ENCODE measurements at places on chromosomes 13 and 19. TPM values are rescaled to one million over a fixed set of nuclear protein-coding genes. Genes with fewer than 3 reads are reported as not detected.

- H3K4me3 ChIP-seq, result no peak overlapping the region
- H3K27ac ChIP-seq, result no peak overlapping the region
These were observed 1.9 kb downstream of the SCEL start for GRCh38 chr13:77537289-77537919.

The HTR2A gene
- polyA plus RNA-seq, result not detected

The PNMA8C gene
- polyA plus RNA-seq, result not detected

GRCh38 chr13:50460358-50460757, 383.1 kb downstream of the DLEU7 start:
- no peaks in the 10 kb centered on the region for H3K36me3 ChIP-seq
- H3K27me3 ChIP-seq, result no peaks in the 10 kb centered on the region
- no peaks in the 10 kb centered on the region for H3K4me1 ChIP-seq
- H3K4me3 ChIP-seq, result no peak overlapping the region

DNA sequence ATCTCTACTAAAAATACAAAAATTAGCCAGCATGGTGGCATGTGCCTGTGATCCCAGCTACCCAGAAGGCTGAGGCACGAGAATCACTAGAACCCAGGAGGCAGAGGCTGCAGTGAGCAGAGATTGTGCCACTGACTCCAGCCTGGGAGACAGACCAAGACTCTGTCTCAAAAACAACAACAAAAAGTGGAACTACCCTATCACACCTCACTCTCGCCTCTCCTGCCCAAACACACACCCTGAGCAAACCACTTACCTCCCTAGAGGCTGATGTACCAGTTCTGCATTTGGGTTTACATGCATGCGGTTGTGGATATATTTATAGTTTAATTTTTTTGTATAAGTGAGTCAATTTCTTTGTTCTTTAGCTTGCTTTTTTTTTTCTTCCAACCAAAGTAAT, 7.7 kb upstream of the PTOV1 start:
- no peaks in the 10 kb centered on the region for H3K27me3 ChIP-seq
- DNase-seq, result no peak
- peaks cover 4% of the 10 kb centered on the region for H3K36me3 ChIP-seq

The OLFM4 gene
- polyA plus RNA-seq, result not detected

The FLT3LG gene
- 0.80 TPM for polyA plus RNA-seq

The ZNF234 gene
- polyA plus RNA-seq, result 4.4 TPM

DNA sequence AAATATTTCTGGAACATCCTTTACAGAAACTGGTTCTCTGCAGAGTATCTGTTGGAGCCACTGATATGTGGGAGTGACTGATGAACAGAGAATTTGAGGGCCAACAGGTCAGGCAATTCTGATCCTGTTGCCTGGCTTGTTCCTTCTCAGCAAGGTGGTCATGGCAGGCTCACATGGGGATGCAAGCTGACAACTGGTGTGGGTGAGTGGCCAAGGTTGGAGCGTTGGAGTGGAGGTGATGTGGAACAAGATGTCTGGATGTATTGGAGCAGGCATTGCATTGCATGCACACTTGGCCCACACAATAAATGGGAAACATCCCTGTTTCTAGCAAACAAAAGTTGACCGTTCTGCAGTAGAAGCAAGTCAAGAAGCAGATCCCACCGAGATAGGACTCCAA, 380.7 kb downstream of the ZNF536 start:
- DNase-seq, result no peak
- H3K36me3 ChIP-seq, result no peaks in the 10 kb centered on the region
- H3K4me1 ChIP-seq, result no peaks in the 10 kb centered on the region
- H3K27ac ChIP-seq, result no peak overlapping the region
- no peaks in the 10 kb centered on the region for H3K27me3 ChIP-seq

DNA sequence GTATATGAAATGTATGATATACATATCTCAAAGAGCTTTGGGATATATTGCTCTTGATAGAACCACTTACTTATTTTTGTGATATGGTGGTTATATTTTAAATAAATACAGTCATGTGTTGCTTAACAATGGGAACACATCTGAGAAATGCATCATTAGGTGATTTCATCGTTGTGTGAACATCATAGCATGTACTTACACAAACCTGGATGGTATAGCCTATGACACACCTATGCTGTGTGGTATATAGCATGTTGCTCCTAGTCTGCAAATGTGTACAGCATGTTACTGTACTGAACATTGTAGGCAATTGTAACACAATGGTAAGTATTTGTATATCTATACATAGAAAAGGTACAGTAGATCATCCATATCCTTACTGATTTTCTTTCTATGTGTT, 7.7 kb downstream of the RB1 start:
- no peaks in the 10 kb centered on the region for H3K27me3 ChIP-seq
- no peak for DNase-seq
- peaks cover 2% of the 10 kb centered on the region for H3K4me1 ChIP-seq
- H3K27ac ChIP-seq, result no peak overlapping the region

DNA sequence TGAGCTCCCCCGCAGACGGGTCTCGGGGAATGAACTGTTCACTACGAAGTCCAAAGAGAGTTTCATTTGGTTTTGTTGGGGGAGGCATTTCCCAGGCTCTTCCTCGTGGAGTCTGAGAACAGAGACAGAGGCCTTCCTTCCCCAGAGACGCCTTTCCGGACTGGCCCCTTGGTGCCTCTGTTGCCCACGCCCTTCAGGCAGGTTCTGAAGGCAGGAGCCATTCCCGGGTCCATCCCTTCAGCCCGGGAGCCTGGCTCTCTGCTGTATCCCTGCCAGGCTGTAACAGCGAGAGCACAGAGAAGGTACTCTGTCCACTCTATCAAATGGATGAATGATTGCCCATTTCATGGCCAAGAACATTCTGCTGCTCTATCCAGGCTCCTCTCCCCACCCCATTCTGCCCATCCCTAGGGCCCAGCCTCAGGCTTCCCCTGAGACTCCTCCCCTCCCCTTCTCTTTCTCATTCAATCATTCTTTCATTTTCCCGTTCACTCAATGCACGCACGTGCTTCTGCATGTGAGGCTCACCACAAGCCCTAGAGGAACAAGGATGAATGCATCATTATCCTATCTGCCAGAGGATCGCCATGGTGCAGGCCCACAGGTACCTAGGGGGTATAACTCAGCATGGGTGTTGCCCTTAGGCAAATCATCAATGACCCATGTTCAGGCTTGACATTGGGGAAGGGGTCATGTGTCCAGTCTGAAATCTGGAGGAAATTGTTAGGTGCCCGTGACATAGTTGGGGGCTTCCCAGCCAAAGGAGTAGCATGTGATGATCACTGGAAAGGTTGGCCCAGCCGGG, 298.6 kb downstream of the ZNF536 start:
- no peak overlapping the region for H3K27ac ChIP-seq
- peaks cover 8% of the 10 kb centered on the region for H3K27me3 ChIP-seq
- DNase-seq, result no peak
- no peaks in the 10 kb centered on the region for H3K4me1 ChIP-seq
- no peaks in the 10 kb centered on the region for H3K36me3 ChIP-seq

GRCh38 chr13:23059173-23059572, 121.6 kb upstream of the SGCG start:
- DNase-seq, result no peak
- H3K27ac ChIP-seq, result no peak overlapping the region
- no peaks in the 10 kb centered on the region for H3K27me3 ChIP-seq
- H3K4me3 ChIP-seq, result no peak overlapping the region
- no peaks in the 10 kb centered on the region for H3K4me1 ChIP-seq

DNA sequence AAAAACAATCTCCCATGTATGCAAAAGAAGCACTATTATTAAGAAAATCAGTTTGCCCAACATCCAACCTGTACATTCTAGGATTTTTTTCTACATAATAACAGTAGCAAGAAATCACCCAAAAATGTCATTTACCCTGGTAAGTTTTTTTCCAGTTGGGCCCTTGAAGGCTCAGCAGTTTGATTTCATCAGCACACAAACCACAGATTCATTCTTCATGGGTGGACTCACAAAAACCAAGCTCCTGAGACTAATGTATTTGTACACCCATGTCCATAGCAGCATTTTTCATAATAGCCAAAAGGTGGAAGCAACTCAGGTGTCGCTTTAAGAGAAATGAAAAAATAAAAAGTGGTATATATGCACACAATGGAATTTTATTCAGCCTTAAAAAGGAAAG, 210.1 kb downstream of the TBC1D4 start:
- no peak for DNase-seq
- H3K4me3 ChIP-seq, result no peak overlapping the region
- H3K36me3 ChIP-seq, result no peaks in the 10 kb centered on the region
- H3K27me3 ChIP-seq, result no peaks in the 10 kb centered on the region
- H3K4me1 ChIP-seq, result no peaks in the 10 kb centered on the region

The OLFM2 gene
- 25.2 TPM for polyA plus RNA-seq

The MOB3A gene
- polyA plus RNA-seq, result 61.8 TPM

GRCh38 chr13:42119041-42119440, 70.6 kb downstream of the DGKH start:
- no peak for DNase-seq
- peaks cover 21% of the 10 kb centered on the region for H3K4me1 ChIP-seq
- peaks cover 4% of the 10 kb centered on the region for H3K36me3 ChIP-seq
- H3K4me3 ChIP-seq, result no peak overlapping the region
- no peak overlapping the region for H3K27ac ChIP-seq
- no peaks in the 10 kb centered on the region for H3K27me3 ChIP-seq

DNA sequence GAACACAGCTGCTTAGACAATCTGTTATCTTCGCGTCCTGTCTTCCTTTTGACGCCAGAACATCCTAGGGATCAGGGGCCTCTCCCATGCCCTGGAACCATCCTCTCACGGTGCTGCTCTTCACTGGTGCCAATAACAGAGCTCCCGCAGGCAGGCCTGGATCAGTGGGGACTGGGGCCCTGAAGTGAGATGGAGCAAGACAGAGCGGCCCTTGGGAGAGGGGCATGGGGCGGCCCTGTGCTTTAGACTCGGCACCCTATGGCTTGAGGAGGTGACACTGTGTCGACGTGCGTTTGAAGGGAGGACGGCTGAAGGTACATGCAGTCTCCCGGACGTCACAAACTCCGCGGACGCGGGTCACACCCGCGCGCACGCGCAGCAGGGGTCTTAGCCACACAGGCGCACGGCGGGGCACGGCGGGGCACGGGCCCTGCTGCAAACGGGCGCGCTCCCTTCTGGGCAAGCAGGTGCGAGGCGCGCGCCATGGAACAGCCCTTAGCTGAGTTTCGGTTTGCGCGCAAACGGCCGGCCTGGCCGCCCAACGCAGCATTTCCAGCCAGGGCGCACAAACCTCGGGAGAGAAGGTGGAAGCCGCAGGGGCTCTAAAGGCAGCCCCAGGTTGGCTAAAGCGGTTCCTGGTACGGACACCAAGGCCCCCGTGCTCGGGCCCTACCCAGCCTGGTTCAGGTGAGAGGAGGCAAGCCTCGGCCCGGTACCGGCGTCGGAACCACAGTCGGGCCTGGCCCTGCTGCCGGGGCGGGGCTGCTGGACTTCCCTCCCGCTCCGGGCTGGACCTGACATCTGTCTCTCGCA, 16.5 kb upstream of the RNF17 start:
- peaks cover 38% of the 10 kb centered on the region for H3K27me3 ChIP-seq
- H3K36me3 ChIP-seq, result no peaks in the 10 kb centered on the region
- H3K4me1 ChIP-seq, result peaks cover 7% of the 10 kb centered on the region
- H3K27ac ChIP-seq, result no peak overlapping the region
- no peak for DNase-seq
- peak overlapping the region; percentile 57 for H3K4me3 ChIP-seq

DNA sequence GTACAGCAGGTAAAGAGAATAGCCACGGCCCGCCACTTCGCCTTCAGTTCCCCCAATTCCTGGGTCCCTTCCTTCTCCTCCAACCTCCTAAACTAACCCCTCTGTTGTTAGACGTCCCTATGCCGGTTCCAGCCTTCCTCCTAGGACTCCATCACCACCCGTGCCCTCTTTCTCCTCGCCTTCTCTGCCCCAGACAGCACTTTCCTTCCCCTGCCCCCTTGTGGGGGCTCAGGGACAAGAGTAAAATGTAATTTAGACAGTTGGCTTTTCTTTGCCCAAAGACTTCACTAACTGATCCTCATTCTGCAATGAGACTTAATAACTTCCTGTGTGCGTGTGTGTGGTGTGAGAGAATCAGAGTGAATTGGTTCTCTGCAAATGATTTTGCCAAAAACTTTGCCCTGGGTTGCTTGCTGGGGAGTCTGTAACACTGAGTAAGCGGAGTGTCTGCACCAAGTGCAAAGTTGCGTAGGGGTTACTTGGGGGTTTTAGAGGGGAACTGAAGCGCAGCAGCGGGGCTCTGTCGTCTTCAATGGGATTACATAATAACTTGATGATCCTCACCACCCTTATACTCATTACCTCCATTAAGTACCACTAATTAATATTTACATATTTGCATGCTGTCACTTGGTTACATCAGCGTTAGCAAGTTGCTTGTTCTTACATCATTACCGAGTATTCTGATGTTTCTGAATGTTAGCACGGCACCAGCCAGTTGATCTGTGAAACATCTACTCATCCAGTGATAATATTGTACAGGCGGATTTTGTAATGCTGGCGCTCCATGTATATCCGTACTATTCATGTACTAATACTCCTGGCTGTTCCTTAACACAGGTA, 19.9 kb upstream of the SGCG start:
- no peaks in the 10 kb centered on the region for H3K4me1 ChIP-seq
- H3K36me3 ChIP-seq, result no peaks in the 10 kb centered on the region
- peaks cover 18% of the 10 kb centered on the region for H3K27me3 ChIP-seq
- DNase-seq, result no peak
